ENCODE measurements at places on chromosomes 5 and 9.

- DNase-seq: no peak
Measured at GRCh38 chr5:943201-943917, 50.7 kb downstream of the TRIP13 start.

DNA sequence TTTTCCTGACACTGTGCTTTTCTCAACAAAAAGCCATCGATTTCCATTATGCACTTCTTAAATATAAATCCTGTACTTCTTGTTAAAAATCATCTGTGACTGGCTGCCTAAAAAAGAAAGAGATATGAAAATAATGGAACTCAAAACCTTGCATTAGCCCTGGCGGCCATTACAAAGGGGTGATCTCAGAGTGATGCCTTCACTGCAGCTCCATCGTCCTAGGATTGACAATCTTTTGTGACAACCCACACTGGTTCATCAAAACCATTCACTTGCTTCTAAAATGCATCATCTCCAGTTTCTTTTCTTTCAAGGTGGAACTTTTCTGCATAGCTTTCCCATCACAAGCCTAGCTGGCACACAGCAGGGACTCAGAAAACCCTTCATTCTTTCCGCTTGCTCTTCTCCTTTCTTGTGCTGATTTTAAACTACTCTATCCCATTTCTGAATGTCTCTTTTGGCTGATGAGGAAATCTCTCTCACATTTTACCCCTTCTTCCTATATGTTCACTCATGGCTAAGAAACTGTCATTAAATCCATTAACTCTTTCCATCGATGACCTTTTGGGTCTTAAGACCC lies 351.9 kb downstream of the GLIS3 start:
- no peak for DNase-seq

DNA sequence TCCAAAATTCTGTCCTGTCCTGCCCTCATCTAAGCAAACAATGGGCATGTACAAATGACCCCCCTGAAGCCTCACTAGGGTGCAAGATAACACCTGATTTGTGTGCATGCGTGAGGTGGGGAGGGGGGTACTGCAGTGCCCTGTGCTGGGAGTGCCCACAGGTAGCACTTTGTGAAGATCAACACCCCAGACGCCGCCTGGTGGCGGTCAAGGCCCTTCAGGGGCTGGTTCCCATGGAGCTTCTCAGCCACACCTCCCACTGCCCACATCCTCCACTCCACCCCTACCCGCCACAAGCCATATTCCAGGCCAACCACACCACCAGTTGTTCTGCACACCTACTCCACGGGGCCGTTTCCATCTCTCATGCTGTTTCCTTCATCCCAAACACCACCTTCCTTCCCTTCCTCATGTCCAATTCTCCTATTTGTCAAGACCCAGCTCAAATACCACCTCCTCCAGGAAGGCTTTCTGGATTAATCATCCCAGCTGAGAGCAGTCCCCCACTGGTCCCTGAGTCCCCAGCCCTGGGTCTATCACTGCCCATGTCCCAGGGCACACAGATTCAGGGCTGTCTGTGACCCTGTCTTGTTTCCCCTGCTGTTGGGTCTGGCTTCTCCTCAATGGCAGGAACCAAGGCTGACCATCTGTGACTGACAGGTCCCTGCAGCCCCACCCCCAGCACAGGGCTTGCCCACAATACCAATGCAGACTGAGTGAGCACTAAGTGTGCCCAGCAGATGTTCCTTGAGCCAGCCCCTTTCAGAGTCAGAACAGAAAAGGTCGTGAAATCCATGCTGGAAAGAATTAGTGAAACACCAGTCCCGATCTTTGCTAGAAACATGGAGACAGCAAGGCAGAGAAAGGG lies 178.4 kb downstream of the PAX5 start:
- peak; percentile 50 for DNase-seq

- no peak for DNase-seq
Measured at GRCh38 chr5:118325931-118326330, 662.4 kb downstream of the DTWD2 start.

DNA sequence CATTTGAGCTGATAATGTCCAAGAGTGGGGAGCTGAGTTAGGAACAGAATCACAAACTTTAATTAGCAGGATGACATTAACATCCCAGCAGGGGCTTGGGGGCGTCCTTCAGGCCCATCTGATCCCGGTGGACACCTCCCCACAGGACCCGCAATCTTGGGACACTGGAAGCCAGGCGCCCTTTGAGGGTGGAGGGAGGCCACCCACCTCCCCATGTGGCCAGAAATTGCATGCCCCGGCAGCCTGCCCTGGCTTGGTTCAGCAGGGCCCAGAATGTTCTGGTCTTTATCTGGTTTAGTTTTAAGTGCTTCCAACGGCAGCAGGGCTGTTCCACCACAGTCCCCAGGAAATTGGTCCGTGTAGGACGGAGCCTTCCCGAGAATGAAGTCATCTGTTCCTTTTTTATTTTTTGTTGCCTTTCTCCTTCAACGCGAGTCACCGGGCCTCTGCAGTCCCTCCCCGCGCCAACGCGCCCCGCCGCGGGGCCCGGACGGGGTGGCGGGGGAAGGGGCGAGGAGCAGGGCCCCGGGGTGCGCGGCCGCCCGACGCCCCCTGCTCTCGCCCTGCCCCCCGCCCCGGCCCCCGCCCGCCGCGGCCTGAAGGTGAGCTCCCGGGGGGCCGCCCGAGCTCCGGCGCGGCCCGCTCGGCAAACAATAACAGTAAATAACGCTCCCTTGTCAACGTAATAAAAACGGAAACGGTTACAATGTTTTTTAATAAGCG lies 207.9 kb downstream of the C9orf50 start:
- peak; percentile 25 for DNase-seq

GRCh38 chr5:169997798-169998197 lies 17.5 kb upstream of the INSYN2B start:
- no peak for DNase-seq

DNA sequence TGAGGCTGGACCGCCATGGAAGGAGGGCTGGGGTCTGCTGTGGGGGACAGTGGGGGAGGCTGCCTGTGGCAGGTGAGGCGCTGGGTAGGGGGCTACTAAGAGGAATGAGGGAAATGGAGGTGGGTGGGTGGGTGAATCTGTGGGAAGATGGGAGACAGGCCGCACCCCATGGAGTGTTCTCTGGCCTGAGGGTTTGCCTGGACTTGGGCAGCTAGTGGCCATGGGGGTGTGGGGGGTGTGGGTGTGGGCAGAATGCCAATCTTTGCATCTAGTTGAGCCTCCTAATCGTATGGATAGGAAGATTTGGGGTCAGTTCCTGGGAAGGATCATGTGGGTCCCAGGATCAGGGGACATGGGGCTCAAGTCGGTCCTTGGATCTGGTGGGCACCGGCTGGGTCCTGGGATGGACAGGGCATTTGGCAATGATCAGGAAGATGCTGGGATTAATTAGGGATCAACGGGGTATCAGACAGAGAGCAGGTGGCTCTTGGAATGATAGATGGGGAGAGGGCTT lies 518 bp downstream of the ZDHHC12 start:
- DNase-seq: no peak

GRCh38 chr9:2017331-2018161 lies 2.4 kb downstream of the SMARCA2 start:
- peak; percentile 58 for DNase-seq

- no peak for DNase-seq
Measured at GRCh38 chr5:132681983-132682382, 8.2 kb downstream of the IL4 start.

DNA sequence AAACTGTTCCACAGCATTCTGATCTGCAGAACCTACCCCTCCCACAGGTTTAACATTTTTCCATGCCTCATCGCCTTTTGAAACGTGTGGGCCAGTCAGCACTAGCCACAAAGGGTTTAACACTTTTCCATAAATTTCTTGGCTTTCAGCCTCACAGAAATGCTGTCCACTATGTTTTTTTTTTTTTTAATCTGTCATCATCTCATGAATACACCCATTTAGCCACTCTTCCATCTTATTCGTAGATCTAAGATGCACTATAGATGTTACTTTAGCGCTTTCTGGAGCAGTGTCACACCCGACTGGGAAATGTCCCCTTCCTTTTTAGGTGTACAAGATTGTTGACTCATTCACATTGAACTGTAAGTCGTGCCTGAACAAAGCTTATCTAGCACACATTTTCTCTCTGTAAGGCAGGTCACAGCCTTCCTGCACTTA lies 62.3 kb downstream of the GCNT1 start:
- DNase-seq: no peak

- no peak for DNase-seq
Measured at GRCh38 chr5:19950897-19951296, 37.1 kb downstream of the CDH18 start.

- no peak for DNase-seq
Measured at GRCh38 chr5:157463621-157464518, 3.9 kb downstream of the NIPAL4 start.

- DNase-seq: no peak
Measured at GRCh38 chr5:167763772-167764171, 527.7 kb upstream of the WWC1 start.

- DNase-seq: no peak
Measured at GRCh38 chr5:132819468-132819867, 6.4 kb downstream of the SOWAHA start.

DNA sequence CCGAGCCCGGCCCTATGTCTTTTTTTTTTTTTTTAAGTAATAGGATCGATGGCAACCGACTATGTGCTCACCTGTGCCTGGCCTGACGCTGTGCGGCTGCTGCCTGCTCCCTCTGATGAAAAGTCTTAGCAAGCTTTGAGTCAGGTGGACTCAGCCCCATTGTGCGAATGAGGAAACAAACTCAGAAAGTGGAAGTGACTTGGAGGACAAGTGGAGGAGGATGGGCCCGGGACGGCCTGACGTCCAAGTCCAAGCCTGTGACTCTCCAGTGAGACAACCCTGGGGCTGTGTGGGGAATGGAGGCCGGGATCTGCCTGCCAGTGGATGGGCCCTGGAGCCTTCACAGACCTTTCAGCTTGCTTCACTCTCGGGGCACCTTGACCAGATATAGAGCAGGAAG lies 57.9 kb downstream of the EXD3 start:
- DNase-seq: no peak

DNA sequence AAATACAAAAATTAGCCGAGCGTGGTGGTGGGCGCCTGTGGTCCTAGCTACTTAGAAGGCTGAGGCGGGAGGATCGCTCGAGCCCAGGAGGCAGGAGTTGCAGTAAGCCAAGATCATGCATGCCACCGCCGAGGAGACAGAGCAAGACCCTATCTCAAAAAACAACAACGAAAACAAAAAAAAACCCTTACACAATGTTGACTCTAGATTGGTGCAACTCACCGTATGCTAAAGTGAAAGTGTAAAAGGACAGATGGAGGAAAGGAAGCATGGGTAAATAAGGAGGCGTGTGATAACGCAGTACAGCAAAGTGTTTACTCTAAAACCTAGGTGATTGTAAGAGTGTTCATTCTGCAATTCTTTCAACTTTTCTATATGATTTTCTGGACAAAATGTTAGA lies 15.9 kb upstream of the RUFY1 start:
- no peak for DNase-seq

DNA sequence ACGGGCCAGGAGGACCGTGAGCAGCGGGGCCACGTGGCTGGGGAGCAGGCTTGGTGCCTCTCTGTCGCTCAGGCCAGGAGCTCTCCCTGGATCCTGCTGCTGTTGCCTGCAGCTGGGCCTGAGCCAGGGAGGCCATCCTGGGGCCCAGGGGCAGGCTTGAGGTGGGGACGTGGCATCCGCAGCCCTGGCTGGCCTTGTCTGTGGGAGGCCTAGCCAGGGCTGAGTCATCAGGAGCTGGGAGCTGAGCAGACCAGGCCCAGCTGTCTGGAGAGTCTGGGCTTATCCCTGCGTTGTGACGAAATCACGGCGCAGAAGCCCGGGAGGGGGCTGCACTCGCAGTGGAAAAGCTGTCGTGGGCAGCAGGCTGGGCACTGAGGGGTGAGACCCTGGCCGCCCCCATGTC lies 138.8 kb upstream of the COL5A1 start:
- DNase-seq: no peak

DNA sequence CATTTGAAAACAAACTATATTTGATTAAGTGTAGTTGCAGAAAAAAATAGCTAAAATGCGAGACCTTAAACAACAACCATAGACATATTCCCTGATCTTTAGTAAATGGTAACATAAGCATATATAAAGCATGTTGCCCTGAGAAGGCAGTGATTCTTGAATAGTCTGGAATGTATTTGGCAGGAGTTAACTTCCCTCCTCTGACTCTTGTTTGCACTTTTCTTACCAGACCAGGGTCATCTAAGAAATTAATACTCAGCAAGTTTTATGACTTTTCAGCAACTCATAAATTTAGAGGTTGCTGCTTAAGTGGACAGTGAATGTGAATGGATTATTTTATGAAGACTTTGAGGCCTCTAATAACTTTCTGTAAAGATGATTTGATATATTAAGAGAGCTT lies 55.3 kb upstream of the NUDT12 start:
- DNase-seq: no peak

- DNase-seq: peak; percentile 90
Measured at GRCh38 chr5:81420039-81420667, 26.2 kb upstream of the ACOT12 start.

- DNase-seq: no peak
Measured at GRCh38 chr5:91651704-91652103, 268.6 kb upstream of the ARRDC3 start.

GRCh38 chr5:136108180-136108611 lies 24.4 kb upstream of the SMAD5 start:
- DNase-seq: no peak

- DNase-seq: no peak
Measured at GRCh38 chr9:73866451-73866850, 630.7 kb upstream of the RORB start.

DNA sequence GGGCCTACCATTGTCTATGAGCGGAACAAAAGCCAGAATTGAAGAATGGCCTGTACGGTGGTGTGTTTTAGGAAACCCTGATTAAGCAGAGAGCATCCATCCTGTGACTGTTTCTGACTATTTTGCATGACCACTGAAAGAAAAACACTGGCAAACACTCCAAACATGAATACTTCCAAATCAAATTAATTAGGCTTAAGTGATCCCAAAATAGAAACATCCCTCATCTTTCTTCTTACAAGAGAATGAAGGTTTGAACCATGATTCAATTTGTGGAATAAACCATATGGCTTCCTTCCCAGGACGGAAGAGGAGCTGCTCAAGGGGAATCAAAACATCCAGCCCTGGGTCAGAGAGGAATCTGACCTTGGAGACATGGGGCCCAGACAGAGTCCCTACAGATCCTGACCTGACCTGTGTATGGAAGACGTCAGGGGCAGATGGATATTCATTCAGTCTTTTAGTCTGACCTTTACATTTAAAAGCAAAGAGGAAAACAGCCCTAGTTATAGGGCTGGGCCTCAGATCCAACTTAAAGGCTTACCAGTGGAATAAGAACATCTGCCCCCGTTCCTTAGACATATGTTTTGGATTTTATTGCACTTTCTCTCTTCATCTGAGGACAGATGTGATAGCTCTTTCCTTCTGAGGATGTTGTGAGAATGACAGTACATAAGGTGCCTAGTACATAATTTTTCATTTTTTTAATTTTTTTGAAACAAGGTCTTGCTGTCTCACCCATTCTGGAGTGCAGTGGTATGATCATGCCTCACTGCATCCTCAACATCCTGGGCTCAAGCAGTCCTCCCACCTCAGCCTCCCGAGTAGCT lies 17.6 kb upstream of the RECK start:
- no peak for DNase-seq

GRCh38 chr5:57595523-57595991 lies 112.9 kb upstream of the ACTBL2 start:
- DNase-seq: no peak
